ENCODE measurements at places on chromosomes 16 and 17.

DNA sequence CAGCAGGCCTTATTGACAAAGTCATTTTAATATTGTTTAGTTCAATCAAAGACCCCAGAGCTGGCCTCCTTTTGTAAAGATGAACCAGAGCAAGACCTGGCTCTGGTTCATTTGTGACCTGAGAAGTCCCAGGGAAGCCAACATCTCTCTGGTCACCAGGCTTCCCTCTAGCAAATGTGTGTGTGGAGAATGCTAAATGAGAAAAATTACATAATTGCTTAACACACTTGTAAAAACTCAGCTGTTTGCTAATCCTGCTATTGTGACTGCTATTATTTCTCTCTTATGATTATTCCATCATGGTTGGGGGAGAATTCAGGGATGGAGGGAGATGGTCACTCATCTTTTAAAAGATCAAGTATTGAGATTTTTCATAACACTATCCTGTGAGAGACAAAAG lies 94.3 kb upstream of the CLEC3A start:
- DNase-seq = no peak

DNA sequence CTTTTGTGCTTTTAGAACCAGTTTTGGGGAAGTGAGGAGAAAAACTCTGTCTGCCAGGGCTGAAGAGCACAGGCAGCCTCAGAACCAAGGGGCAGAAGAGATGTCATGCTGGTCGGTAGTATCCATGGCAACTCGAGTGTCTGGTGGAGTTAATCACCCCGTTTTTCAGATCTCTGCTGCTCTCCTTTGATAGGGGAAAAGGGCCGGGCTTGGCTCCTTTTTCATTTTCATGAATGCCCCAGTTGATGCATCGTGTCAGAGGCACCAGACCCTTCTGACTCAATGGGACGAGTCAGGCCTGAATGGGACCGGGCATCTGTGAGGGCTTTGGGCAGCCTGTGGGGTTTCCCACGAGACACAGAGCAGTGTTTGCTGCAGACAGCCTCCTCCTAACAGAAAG lies 304.6 kb downstream of the ABCC12 start:
- no peak for DNase-seq

- no peak for DNase-seq
These were observed 186.4 kb downstream of the SEC14L1 start for GRCh38 chr17:77327181-77327565.

DNA sequence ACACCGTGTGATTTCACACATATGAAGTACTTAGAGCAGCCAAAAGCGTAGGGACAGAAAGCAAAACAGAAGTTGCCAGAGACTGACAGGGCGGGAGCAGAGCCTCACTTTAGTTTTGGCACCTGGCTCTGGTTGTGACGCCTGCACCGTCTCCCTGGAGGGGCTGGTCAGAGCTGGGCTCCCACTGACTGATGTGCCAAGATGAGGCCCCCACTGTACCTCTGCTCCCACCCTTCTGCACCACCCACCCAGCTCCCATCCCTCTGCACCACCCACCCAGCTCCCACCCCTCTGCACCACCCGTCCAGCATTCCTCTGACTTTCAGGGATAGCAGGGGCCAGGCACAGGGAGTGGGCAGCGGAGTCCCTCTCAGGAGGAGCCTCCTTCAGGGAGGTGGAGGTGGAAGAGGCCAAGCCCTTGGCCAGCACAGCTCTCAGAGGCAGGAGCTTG lies 3.2 kb upstream of the PRSS21 start:
- no peak for DNase-seq

- DNase-seq = peak; percentile 77
These were observed 51.4 kb downstream of the WSB1 start for GRCh38 chr17:27345141-27345904.

- DNase-seq = no peak
These were observed 47.7 kb downstream of the VAC14 start for GRCh38 chr16:70753228-70753627.

DNA sequence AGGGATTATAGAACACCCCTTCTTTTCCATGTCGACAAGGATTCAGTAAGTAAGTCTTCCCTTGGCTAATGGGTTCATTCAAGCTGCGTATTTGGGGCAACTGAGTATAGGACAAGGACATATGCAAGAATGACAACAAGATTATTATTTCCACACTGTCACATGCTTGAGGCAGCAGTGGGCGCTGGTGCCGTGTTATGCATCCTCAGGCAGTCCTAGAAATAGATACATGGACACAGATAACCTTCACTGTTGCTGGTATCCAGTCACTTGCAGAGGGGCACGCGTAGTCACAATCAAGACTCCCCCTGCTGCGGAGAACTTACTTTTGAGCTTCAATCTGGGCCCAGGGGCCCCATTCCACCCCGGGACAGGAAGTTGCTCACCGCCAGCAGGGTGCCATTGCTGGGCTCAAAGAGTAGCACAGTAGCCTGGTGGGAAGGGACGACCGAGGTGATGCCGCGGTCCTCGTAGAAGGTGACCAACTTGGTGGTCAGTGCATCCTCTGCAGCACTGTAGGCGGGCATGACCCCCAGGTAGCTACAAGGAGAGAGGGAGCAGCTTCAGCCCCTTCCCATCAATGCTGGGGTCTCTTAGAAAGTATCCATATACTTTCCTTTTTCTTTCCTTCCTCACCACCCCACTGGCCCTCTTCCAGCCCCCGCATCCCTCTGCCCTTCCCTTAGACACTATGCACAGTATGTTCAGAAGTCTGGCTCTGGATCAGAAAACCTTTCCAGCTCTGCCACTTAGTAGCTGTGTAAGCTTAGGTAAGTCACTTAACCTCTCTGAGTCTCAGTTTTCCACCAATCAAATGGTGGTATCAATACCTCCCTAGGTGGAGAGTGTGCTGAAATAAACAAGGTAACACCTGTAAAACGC lies 804 bp downstream of the CRYM start:
- no peak for DNase-seq

DNA sequence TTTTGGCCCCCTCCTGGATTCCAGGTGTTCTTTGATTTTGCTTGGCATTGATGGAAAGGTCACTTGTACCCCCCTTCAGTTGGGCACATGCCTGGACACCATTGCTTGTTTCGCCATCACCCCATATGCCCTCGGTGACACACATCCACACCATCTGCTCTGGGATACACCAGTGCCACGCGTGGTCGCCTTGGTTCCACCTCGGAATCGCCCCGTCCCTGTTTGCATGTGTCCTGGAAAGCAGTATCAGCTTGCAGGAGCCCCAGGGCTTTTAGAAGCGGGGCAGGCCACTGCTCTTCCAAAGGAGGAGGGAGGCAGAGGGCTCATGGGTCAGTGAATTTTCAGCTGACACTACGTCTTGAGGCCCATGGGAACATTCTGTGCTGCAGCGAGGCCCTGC lies 607.9 kb downstream of the KCNJ18 start:
- DNase-seq = no peak

GRCh38 chr16:56417138-56417537 lies 8.2 kb downstream of the AMFR start:
- no peak for DNase-seq

GRCh38 chr17:45437465-45438283 lies 5.0 kb upstream of the ARHGAP27 start:
- DNase-seq = no peak

DNA sequence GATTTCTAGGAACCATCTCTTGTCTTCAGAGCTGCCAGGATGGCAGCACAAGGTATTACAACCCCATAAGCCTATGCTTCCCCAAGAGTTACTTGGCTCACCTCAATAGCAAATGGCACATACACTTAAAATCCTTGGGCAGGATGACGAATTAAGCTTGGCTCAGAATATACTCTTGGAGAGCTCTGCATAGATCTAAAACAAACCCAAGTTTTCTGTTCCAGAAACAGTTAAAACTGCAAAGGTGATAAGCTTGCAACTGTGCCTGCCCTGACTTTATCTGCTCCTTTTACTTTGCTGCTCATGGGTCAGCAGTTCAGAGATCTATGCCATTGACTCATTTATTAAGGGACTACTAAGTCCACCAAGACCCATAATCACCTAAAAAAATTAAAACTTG lies 26.1 kb downstream of the XPO6 start:
- DNase-seq = no peak

GRCh38 chr16:11689031-11689840 lies 21.0 kb downstream of the SNN start:
- no peak for DNase-seq

GRCh38 chr16:71254832-71255525 lies 24.5 kb upstream of the HYDIN start:
- DNase-seq = no peak

GRCh38 chr16:85592700-85593493 lies 20.2 kb upstream of the GSE1 start:
- no peak for DNase-seq

GRCh38 chr17:81870131-81870980 lies 781 bp downstream of the ARHGDIA start:
- no peak for DNase-seq

GRCh38 chr16:14497245-14498082 lies 132.6 kb downstream of the PARN start:
- DNase-seq = no peak

DNA sequence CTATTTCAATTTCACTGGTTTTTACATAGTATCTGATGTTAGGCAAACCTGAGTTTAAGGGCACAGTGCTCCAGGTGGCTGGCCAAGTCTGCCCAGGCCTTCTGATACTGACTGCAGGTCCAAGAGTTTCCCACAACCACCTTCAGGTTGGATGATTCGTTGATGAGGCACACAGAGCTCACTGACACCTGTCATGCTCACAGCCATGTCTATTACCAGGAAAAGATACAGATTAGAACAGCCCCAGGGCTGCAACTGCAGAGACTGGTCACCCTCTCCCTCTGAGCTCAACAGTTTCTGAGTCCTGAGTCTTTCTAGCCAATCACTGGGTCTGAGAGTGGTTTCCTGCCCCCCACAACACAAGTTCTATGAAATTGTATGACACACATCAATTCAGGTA lies 37.2 kb downstream of the MEAK7 start:
- no peak for DNase-seq

GRCh38 chr17:19935169-19935568 lies 42.5 kb downstream of the AKAP10 start:
- no peak for DNase-seq

GRCh38 chr17:68981288-68981687 lies 26.1 kb upstream of the ABCA8 start:
- DNase-seq = peak; percentile 42

DNA sequence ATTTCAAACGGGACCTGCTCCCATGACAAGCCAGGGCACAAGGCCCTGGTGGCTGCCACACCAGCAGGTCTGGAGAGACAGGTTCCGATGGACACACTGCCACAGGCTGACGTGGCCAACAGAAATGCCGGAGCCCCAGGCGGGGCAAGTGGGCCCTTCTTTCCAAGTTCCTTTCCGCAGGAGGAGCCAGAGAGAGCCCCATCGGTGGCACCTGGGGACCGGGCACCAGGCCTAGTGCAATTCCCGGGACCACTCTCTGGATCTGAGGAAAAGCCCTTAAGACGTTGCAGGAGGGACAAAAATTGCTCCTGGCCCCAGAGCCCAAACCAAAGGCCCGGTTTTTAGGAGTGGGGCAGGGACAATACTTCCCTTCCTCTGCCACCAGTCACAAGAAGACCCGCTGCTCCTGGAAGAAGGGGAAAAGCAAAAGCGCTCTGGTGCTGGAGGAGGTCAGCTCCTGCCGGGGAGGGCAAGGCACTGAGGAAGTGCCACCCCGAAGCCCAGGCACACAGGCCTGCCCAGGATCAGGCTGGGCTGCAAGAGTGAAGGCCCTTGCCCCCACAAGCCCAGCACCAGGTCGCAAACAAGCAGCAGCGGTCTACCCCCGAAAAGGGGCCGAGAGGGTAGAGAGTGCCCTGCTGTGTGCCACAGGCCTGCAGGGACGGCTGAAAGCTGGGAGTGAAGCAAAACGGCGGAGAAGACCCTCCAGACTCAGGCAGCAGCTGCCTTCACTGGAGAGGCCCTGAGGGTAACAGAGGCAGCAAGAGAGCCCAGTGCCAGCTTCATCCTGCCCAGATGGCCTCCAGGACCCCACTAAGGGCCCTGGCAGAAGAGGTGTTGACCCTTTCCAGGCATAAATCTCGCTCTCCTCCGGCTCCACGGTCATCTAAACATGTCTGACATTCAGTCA lies 29.1 kb downstream of the MAP1LC3B start:
- DNase-seq = no peak

DNA sequence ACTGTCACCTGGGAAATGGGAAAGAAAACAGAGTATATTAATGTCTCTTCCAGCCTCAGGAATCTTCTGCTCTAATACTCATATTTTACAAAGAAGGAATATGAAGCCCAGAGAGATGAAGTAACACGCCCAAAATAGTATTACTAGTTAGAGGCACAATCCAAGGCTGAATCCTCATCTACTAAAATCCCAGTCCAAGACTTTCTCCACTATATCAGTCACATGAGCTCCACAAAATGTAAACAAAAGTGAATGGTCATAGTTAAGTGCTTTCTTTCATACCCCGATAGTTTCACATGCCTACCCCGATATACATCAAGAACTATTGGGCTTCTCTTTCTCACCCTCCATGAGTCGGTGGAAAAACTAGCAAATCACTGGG lies 965 bp downstream of the INTS2 start:
- no peak for DNase-seq

DNA sequence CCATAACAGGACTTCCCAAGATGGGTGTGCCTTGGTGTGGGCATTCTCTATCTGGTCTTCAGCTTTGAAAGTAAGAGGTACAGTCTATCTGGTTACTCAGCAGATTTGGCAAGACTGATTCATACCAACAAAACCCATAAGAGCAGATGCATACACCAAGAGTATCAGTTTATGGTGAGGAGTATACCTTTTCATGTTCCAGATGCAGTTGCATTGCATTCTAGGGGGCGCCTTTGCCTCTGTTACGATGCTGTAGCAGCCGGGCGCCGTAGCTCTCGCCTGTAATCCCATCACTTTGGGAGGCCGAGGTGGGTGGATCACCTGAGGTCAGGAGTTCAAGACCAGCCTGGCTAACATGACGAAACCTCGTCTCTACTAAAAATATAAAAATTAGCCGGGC lies 31.1 kb upstream of the CARMIL2 start:
- no peak for DNase-seq
